ENCODE measurements at places on chromosomes 11 and 22. TPM values are rescaled to one million over a fixed set of nuclear protein-coding genes. Genes with fewer than 3 reads are reported as not detected.
A peak's percentile ranks its signal among the peaks of the same experiment; 100 is the strongest.

The ETS1 gene
- 0.18 TPM for total RNA-seq

The MS4A7 gene
- total RNA-seq = not detected

The SYT13 gene
- total RNA-seq = 0.14 TPM

The VPREB1 gene
- total RNA-seq = not detected

The SLC5A1 gene
- not detected for total RNA-seq

The MMP8 gene
- total RNA-seq = not detected

The OR51T1 gene
- total RNA-seq = not detected

The GALNT18 gene
- not detected for total RNA-seq

The TRIM48 gene
- not detected for total RNA-seq

The SCGB1A1 gene
- total RNA-seq = not detected

The MYO18B gene
- total RNA-seq = 0.04 TPM

The PRR33 gene
- not detected for total RNA-seq

The GP1BB gene
- total RNA-seq = not detected

The TEX54 gene
- total RNA-seq = not detected

The C22orf31 gene
- total RNA-seq = not detected

The UBQLNL gene
- total RNA-seq = not detected

- DNase-seq = peak; percentile 85
These were observed 27.6 kb upstream of the APLP2 start for GRCh38 chr11:130042093-130042591.

DNA sequence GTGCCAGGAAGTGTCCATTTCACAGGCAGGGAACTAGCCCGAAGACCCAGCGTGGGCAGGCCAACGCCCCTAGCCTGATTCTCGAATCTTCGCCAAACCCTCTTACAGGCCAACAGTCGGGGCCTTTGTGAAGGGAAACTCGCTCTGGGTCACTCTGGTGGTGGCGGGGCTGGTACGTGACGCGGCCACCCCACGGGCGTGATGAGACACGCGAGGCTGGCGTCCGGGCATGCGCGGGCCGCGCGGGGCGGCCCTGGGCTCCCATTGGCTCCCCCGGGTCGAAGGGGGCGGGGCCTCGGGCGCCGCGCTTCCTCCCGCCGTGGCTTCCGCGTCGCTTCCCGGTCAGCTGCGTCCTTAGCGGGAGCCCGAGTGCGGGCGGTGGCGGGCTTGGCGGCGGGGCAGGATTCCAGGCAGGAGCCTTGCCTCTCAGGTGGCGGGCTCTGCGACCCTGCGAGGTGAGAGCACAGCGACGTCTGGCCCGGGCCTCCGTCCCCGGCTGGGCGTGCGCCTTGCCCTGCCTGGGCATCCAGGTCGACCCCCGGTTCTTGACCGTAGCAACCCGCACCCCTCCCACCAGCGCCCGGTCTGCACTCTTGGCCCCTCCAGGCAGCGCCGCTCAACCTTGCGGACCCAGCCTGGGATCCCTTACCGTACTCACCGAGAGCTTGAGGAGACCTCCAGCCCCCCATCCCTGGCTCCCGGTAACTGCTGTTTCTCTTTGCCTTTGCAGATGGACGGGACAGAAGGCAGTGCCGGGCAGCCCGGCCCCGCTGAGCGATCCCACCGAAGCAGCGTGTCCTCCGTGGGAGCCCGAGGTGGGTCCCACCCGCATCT, at the start of gene FRMD8:
TSS of gene FRMD8 (plus strand) at position 331 of the 834 bp plus-strand sequence. CDS start at position 731, 400 bp downstream.
- peak; percentile 60 for DNase-seq

GRCh38 chr11:69510471-69511357, 29.3 kb downstream of the LINC01488 start:
- DNase-seq = no peak

DNA sequence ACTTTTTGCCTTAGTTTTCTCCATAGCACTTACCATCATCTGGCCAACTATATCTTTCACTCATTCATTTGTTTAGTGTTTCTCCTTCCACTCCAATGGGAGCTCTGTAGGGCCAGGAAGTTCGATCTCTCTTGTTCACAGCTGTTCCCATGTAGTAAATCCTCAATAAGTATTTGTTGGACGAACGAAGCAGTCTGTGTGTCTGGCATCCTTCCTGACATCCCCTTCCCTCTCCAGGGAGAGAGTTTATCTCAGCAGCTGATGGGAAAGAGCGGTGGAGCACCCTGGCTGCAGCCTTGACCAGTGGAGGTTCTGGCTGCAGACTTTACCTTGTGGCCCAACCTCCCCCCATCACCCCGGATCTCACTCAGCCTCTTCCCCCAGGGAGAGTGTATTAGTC, 141.7 kb downstream of the CHST1 start:
- DNase-seq = no peak

- DNase-seq = no peak
These were observed 103.0 kb downstream of the PARVA start for GRCh38 chr11:12480401-12480800.

- DNase-seq = no peak
These were observed 3.2 kb downstream of the PPP6R3 start for GRCh38 chr11:68463714-68464113.

DNA sequence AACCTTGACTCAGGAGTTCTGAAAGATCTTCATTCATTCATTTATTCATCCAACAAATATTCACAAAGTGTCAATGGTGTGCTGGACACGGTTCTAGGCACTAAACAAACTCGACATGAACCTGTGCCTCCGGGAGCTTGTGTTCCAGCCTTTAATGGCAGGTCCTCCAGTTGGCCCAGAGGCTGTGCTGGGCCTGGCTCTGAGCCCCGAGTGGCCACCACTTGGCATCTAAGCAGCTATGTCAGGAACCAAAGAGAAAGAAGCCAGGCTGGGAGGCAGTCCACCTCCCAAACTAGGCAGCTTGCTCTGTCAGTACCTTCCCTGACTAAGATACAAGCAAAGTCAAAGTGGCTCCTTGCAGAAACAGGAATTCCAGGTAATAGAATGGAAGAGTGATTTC, 233.6 kb downstream of the BUD13 start:
- DNase-seq = no peak

GRCh38 chr22:38316364-38317121, 690 bp downstream of the CSNK1E start:
- DNase-seq = no peak

DNA sequence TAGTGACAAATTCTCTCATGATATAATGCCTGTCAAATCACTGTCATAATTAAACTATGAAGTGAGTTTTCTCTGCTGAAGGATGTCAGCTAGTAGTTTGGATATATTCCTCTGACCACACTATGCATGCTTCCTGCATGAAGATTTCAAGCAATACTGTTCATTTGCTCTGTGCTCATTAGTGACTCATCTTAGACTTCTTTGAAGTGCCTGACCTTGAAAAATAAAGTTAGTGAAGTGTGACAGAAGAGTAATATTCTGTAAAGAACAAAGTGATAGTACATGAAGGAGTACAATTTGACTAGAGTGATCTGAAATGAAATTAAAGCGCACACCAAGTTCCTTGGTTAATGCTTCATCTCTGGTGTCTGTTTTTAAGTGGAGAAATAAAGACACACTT, 629.5 kb upstream of the ANO3 start:
- no peak for DNase-seq

- DNase-seq = no peak
These were observed 138.2 kb downstream of the BBOX1 start for GRCh38 chr11:27178859-27179258.

DNA sequence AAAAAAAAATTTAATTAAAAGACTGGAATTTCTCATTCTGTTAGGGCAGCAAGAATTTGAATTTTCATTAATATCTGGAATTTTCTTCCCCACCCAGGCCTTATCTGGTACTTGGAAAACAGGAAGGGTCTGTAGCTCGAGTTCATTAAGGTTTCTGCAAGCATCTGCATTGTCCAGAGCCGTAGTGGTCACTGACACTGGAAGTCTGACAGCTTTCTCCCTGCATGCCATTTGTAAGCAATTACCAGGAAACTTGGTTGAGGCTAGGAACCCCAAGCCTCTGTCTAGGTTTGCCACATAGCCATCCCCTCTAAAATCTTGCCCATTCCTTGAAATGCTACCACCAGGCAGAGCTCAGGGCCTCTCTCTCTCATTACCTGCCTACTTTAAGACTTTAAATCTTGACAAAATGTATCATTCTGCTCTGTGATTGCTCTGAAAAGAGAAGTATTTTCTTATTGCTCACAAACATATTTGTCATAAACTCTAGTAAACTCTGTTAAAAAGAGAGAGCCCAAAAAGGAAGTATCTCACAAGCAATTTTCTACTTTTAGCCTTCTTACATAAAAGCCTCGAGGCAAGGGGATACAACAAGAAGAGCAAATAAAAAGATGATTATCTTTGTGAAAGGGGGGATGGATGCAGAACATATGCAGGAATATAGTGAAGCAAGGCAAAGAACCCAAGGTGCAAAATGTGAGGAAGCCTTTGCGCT, 5.5 kb upstream of the PGM2L1 start:
- no peak for DNase-seq

DNA sequence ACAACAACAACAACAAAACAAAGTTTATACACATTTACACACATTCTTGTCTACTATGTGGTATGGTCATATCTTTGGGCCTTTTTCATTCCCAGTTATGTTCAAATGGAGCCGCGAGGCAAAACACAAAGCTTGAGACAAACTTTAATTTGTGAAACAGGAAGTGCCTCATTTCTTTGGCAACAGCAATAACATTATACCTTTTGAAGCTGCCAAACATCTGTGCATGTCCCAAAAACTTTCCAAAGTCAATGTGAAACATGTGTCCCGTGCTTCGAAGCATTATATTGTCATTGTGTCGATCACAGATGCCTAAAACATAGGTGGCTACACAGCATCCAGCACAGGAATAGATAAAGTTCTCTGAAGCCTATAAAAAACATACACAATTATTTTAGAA, 25.0 kb upstream of the RPS13 start:
- DNase-seq = no peak

GRCh38 chr22:43853328-43853931, 8.9 kb downstream of the SULT4A1 start:
- DNase-seq = no peak

DNA sequence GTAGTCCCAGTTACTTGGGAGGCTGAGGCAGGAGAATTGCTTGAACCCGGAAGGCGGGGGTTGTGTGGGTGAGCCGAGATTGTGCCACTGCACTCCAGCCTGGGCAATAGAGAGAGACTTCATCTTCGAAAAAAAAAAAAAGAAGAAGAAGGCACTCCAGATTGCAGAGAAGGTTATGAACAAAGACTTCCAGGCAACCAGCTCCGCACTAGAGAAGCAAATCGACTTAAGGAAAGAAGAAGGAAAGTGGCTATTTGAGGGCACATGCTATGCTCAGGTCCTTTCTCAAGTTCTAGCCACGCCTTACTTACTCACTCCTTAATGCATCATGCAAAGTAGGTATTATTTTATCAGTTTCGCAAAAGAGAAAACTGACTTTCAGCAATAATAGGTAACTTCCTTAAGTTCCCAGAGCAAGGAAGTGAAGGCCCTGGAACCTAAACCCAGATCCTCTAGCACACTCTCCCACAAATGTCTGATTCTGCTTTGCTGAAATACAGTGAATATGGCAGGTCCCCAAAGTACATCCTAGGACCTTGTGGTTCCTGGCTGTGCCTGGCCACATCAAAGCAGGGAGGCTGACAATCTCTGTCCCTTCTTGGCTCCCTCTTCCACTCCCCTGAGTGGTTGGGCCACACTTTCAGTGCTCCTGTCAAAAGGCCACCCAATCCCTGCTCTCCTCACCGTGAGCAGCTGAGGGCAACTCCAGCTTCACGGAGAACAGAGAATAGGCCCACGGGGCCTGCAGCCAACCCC, 14.2 kb downstream of the CD3E start:
- DNase-seq = no peak

GRCh38 chr11:33701302-33702230, 940 bp upstream of the C11orf91 start:
- no peak for DNase-seq

DNA sequence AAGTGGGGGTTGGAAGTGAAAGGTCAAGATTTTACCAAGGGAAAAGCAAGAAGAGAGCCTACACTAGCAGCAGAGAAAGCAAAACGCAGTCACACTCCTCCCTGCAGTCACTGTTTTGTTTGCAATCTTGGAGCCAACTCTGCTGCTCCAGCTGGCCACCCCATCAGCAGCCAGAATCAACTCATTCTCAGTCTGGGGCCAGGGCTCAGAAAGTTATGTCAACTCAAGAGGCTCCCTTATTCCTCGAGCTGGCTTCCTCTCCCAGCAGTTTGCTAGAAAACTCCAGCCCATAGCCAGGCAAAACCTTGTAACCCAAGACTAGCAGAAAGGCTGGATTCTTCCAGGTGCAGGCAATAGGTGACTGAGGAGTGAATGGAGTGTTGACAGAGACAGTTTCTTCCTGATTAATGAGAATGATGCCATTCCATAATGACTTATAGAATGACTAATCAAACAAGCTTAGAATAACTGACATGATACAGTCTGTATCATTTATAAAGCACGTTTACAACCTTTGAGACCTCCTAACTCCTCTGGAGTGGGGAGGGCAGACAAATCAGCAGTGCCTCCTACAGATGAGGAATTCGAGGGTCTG, 53.4 kb downstream of the P4HA3 start:
- DNase-seq = no peak

- DNase-seq = no peak
These were observed 1.3 kb downstream of the TP53I11 start for GRCh38 chr11:44949160-44950030.

- DNase-seq = no peak
These were observed 131.2 kb downstream of the TTC28 start for GRCh38 chr22:28548406-28548805.

- no peak for DNase-seq
These were observed 89.7 kb downstream of the RSF1 start for GRCh38 chr11:77730789-77731188.

DNA sequence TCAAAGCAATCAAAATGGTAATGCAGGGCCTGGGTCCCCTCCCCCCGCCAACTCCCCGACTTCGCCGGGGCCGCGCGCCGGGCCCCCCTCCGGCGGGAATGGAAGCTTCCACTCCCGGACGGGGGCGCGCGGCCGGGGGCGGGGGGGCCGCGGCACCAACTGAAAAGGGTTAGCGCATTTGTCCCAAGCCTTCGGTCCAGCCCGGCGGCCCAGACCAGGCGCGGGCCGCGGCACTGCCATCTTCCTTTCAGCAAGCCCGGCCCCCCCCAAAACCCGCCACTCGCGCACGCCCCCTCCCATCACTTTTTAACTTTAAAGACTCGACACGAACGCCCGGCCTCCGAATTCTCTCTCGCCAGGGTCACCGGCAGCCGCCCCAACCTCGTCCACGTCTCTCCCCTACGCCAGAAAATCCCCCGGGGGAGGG, 2.8 kb downstream of the PHF21B start:
- no peak for DNase-seq

DNA sequence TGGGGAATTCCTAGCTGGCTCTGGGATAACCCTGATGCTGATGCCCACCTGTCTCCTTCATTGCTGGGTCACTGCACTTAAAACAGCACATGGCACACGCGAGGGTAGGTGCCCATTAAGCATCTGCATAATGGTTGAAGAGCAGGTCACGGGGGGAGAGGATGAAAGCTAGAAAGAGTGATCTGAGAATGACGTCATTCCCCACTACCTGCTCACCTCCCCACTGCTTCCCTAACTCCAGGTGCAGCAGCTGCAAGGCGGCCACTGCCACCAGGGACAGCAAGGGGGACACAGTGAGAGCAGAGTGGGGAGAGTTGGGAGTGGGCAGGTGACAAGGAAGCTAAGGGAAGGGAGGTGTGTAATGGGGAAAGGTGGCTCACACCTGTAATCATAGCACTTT, 27.0 kb downstream of the ADA2 start:
- no peak for DNase-seq

- DNase-seq = no peak
These were observed 1.3 kb downstream of the HEPN1 start for GRCh38 chr11:124920356-124920755.

GRCh38 chr11:68954836-68955606, 25.8 kb downstream of the MRGPRD start:
- DNase-seq = no peak

- peak; percentile 94 for DNase-seq
These were observed 22.1 kb downstream of the RPUSD4 start for GRCh38 chr11:126189109-126189929.

- peak; percentile 31 for DNase-seq
These were observed 18.5 kb upstream of the LRRC10B start for GRCh38 chr11:61489833-61490721.
